Spinal cord (tissue), 10 donors: ENCODE measurements at places on chromosomes 4 and X. TPM values are rescaled to one million over a fixed set of nuclear protein-coding genes. Genes with fewer than 3 reads are reported as not detected.

Gene CCSER1
- polyA plus RNA-seq, result 3.5 TPM

Gene PLS3
- polyA plus RNA-seq, result 30.9 TPM

Gene UGT2B10
- not detected for polyA plus RNA-seq

Gene EREG
- polyA plus RNA-seq, result 0.14 TPM

Gene C4orf46
- polyA plus RNA-seq, result 10.9 TPM

Gene CFAP47
- polyA plus RNA-seq, result 3.0 TPM

Gene OPHN1
- 27.6 TPM for polyA plus RNA-seq

Gene AFP
- 8.4 TPM for polyA plus RNA-seq

Gene TMPRSS11A
- polyA plus RNA-seq, result 0.05 TPM
